RCC 7860 (cell line): ENCODE measurements at places on chromosomes 13 and 19.
A peak's percentile ranks its signal among the peaks of the same experiment; 100 is the strongest.

DNA sequence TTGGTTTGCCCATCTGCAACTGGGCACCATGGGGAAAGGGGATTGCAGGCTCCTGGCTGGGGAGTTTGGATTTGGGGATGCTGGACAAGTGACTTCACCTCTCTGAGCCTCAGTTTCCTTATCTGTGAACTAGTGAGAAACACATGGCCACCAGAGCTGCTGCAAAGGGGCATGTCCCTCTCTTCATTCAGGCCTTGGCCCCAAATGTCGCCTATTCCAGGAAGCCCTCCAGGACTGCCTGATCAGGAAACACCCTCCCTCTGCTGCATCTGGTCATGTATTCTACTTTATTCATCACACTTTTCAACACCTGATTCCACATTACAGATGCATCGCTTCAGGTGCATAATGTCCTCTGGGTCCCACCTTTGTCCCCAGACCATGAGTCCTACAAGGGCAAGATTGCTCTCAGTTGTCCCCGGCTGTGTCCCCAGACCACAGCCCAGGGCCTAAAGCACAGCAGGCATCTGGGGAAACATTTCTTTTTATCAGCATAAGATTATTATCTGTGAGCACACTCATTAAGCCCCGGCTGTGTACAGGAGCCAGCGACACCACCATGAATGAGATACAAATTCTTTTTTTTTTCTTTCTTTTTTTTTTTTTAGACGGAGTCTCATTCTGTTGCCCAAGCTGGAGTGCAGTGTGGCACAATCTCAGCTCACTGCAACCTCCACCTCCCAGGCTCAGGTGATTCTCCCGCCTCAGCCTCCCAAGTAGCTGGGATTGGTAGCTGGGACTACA, 37.5 kb downstream of the ARRDC2 start:
- DNase-seq = no peak

- DNase-seq = no peak
These were observed 12.4 kb downstream of the RTN2 start for GRCh38 chr19:45484273-45484945.

DNA sequence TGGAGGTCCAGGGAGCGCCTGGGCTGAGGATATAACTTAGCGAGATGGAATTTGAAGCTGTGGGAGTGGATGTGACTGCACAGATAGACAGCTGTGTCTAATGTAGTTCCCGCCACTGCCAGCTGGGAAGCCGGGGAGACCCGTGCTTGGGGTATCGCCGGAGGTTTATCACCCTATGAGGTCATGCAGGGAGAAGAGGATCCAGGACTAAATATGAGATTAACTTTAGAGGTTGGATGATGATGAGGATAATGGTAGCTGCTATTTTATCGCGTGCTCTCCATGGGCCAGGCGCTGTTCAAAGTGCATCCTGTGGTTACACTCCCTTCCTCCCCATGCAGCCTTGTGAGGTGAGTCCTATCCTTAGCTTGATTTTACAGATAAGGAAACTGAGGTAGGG, 19.9 kb downstream of the SSC5D start:
- DNase-seq = no peak

DNA sequence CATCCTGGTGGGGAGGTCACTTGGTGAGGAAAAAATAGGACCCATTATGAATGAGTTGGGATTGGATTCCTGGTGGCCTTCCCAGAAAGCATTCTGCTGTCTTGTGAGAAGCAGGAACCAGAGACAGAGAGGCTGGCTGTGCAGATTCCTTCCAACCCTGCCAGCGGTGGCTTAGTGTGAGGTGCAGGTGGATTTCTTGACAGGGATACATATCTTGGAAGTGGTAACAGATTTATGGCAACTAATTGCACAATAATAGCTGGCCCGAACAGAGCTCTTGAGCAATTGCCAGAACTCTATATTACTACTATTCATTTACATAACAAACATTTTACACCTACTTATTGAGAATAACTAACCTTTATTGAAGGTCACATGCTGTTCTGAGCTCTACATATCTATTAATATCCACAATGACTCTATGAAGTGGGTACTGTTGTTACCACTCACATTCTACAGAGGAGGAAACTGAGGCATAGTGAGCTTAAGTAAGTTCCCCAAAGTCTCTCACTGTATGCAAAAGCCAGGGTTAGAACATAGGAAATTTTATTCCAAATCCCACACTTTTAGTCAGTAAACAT, 173.9 kb upstream of the SERP2 start:
- DNase-seq = no peak

DNA sequence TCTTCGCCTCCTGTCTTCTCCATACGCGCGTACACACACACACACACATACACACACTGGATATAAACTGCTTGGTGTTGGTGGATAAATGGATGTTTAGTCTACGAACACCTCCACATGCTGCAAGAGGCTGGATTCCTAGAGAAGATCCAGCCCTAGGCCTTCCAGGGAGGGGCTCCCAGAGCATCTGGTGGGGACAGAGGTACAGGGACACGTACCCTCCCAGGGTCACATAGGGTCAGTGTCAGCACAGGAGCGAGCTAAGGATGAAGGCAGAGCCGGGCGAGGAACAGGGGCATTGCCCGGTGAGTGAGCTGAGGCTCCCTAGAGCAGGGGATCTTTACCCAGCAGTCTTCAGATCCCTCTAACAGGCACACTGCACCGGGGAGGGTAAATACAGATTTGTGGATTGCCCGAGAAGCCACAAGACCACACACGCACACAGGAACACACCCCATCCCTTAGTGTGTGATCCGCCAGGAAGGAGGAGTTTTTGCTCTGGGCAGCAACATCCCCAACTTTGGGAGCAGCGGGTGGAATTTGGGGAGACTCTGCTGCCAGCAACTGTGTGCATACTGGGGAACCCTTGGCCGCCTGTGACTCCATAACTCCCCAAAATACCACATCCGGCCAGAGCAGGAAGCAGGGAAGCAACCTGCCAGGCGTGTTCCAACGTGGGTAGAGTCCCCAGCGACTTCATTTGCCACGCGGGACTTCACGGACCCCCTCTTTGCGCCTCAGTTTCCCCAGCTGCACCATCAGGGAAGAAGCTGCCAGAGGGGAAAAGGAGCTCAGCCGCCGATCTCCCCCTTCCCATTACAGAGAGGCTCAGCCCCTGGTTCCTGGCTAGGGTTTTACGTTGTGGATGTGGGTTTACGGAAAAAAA, 5.8 kb upstream of the TLE2 start:
- DNase-seq = peak; percentile 6

- DNase-seq = no peak
These were observed 38.4 kb downstream of the GNG7 start for GRCh38 chr19:2663920-2664571.

- DNase-seq = no peak
These were observed 83.0 kb upstream of the TM9SF2 start for GRCh38 chr13:99418103-99418842.

DNA sequence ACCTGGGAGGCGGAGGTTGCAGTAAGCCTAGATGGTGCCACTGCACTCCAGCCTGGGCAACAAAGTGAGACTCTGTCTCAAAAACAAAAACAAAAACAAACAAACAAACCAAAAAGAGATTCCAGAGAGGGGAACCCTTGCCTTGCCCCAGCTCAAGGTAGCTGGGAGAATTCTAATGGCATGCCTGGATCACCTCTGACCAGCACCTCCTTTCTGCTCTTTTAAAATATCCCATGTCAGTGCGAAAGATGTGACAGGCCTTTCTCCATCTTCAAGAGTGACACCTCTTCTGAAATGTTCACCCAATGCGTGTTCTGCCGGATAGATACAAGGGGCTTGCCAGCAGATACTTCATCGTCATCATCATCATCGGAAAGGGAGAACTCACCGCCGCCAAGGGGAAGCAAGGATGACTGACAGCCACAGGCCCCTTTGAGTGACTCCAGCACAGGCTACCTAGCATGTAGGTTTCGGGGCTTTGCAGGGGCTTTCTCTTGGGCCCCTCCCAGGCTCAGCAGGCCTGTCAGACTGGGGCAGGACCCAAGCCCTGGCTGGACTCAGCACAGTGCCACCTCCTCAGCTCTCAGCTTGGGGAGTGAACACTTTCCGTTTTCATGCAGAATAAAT, 18.9 kb upstream of the LRP3 start:
- DNase-seq = no peak

DNA sequence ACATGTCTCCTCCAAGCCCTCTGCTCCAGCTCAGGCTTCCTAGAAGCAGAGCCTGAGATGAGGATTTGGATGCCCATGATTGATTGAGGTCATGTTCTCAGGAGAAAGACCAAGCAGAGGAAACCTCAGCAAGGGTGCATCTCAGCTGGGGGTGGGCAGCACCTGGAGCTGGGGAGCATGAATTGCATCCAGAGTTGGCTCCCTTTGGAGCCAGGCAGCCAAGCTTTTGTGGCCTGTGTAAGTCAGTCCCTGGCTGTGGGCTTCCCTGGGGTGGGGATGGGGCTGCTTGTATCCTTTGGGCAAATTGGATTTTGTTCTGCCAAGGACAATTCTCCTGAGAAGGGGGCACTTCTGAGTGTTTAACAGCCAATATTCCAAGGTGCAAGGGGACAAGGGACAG, 91.5 kb upstream of the WASF3 start:
- no peak for DNase-seq

DNA sequence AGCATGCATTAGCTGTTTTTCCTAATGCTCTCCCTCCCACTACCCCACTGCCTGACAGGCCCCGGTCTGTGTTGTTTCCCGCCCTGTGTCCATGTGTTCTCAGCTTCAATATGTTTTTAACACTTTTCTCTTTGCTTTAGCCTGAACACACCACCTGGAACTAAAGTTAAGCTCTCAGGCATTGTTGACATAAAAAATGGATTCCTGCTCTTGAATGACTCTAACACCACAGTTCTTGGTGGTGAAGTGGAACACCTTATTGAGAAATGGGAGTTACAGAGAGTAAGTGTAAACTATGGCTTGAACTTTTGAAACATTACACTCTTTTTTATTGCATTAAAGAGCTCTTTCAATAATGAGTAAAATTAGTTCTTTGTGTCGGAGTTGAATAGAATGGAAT, 70.1 kb downstream of the TDRD3 start:
- no peak for DNase-seq

DNA sequence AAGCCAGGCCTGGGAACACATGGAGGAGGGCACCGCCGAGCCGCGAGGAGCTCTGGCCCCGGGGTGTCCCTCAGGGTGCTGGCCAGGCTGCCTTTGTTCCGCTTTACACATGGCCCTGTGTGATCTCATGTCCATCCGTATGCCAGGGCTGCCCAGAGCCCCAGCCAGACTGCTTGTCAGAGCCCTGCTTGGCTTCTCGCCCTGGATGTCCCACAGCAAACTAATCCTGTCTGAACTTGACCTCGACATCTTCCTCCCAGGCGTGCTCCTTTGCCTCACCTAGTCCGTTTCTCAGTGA, 14.3 kb downstream of the BCKDHA start:
- DNase-seq = no peak

- DNase-seq = no peak
These were observed 26.0 kb upstream of the GARRE1 start for GRCh38 chr19:34228347-34228746.

- DNase-seq = no peak
These were observed 147.7 kb upstream of the SOX1 start for GRCh38 chr13:111919286-111919685.

DNA sequence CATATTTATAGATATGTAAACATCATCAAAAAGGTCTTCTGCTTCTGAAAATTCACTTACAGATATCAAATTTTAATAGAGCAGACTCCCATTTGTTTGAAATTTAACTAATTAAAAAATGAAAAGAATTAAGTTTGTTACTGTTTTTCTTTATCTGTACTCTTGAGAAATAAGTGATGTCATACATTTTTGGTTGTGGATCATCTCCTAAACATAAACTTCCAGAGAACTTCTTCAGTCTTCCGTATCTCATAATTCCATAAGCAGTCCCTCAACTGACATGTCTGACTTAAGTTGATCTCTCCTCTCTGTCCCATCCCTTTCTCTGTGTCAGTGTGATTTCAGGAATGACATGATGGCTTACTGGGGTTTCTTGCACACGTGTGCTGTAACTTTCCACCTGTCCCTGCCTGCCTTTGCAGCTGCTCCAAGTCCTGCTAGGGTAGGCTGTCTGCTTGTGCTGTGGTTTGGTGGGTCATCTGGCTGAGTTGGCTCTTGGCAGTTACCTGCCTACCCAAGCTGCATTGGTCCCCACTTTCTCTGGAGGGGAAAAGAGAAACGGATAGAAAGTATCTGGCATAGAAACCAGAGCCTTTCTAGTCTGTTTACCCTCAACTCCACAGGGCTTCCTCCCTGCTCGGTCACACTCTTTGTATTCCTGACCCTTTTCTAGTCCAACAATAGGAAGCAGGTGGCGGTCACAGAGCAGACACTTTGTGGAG, 127.1 kb downstream of the GGACT start:
- DNase-seq = no peak

DNA sequence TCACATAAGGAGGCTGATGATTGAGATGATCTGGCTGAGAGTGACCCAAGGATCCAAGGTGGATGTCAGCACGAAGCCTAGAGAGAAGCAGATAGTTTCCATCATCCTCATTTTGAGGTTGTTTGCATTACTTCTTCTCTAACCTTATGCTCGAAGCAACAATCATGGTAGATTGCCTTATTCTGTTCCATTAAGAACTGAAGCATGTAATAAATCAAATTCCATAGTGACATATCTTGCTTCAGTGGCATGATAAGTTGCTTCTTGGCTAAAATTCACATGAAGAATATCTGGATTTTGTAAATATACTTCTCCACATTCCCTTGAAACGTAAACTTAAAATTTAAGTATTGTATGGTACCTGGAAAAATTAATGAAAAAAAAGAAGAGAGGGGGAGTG, 377.8 kb upstream of the DACH1 start:
- no peak for DNase-seq
